Inflammatory macrophage treated with lipopolysaccharide for 4 hours (primary cell): ENCODE measurements at places on chromosomes 12 and 14.

GRCh38 chr12:62372825-62373224, 93.8 kb upstream of the MON2 start:
- peak; percentile 38 for DNase-seq

- DNase-seq = no peak
These were observed 193.1 kb upstream of the TBX3 start for GRCh38 chr12:114876968-114877680.

- DNase-seq = peak; percentile 71
These were observed 8.8 kb downstream of the SUSD6 start for GRCh38 chr14:69620211-69620611.

DNA sequence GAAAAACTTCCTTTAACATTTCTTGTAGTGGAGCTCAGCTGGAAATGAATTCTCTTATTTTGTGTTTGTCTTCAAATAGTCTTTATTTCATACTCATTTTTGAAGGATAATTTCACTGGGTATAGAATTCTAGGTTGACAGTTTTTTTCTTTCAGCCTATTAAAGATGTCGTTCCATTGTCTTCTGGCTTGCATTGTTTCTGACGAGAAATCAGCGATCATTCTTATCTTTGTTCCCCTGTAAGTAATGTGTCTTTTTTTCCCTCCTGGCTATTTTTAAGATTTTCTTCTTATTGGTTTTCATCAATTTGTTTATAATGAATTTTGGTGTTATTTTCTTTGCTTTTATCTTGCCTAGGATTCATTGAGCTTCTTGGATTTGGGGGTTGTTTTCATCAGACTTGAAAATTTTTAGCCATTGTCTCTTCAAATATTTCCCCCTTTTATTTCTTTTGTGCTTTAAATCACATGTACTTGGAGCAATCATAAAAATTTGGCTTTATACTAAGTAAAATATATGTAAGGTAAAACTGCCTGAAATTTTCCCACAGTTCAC, 89.4 kb downstream of the UNC79 start:
- no peak for DNase-seq
